Cardiac septum (tissue), 1 donor: ENCODE measurements at places on chromosomes 2 and 18. TPM values are rescaled to one million over a fixed set of nuclear protein-coding genes. Genes with fewer than 3 reads are reported as not detected.

GRCh38 chr18:54416436-54416835 is 58.7 kb downstream of the C18orf54 start:
- no peak for DNase-seq

DNA sequence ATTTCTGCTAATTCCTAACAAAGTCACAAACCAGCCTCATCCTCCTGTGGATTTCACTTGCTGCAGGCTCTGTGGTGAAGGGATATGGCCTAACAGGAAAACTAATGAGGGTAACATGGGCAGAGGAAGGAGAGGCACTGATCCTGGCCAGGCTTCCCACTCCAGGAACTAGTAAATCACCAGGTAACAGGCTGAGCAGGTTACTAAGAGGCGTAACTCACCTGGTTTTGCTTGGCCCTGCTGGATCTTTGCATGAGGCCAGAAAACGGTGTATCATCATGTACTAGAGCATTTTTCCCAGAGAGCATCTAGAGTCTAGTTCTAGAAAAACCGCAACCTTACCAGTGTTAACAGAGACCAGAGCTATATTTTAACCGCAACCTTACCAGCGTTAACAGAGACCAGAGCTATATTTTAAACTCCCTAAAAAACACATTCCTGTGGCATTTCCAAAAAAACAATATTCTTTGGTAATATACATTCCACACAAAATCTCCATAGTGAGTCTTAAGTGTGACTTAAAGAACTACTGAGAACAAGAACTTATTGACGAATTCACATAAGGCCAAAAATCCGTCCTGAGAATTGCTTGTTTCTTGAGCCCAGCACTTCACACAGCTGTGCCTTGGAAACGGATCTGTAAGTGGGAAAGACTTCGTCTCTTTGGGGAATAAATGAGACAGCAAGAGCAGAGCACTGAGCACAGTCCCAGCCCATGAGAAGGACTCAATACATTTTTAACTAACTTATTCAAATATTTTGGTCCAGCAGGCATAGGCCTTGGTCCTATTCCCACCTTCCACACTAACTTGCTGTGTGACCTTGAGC is 43.4 kb downstream of the DPP4 start:
- DNase-seq, result no peak

GRCh38 chr18:74116633-74117554 is 30.7 kb downstream of the FBXO15 start:
- no peak for DNase-seq

GRCh38 chr2:196059491-196059960 is 9.1 kb downstream of the DNAH7 start:
- no peak for DNase-seq

The CYP27C1 gene
- total RNA-seq, result not detected
